ENCODE measurements at places on chromosomes 7 and 10.
A peak's percentile ranks its signal among the peaks of the same experiment; 100 is the strongest.

GRCh38 chr7:24889611-24890010 lies 90.4 kb downstream of the OSBPL3 start:
- no peak for DNase-seq

DNA sequence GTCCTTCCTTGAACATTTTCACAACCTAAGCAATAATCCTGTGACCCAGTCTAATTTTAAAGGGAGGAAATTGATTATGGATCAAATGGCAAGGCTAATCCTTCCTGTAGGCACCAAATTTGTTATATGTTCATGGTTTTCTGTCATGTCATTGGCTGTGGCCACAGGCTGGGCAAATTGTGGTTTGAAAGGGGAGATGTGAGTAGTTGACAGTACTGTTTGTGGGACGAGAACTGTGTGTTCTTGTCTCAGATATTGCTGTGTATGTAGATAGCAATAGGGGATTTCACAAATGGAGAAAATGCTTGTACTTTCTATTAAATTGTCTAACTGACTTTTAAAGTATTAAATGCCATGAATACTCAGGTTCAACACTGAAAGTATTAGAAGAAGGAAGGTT lies 8.1 kb upstream of the PRKG1 start:
- DNase-seq = no peak

DNA sequence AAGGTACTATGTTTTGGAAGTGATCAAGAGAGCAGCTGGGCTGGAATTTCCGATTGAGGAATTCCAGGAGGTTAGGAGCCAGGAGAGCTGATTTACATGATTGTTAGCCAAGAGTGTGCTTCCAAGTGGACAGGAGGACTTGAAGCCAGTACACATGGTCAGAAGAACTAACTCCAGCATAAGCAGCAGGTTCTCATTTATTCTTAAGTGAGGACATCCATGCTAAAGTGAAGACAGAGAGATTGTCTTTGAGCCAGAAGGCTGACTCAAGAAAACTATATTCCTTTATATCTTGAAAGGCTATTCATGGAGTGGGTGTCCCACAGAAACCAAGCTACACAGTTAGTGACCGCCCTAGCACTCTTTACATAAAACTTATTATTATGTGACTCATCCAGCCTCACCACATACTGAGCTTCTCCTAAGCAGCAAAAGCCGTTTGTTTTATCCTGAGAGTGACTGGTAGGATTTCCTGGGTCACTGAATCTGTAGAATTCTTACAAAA lies 56.7 kb upstream of the SEMA3A start:
- DNase-seq = no peak

GRCh38 chr10:48205918-48206317 lies 68.6 kb downstream of the FRMPD2 start:
- no peak for DNase-seq

GRCh38 chr7:100141555-100141949 lies 7.2 kb upstream of the LAMTOR4 start:
- no peak for DNase-seq

DNA sequence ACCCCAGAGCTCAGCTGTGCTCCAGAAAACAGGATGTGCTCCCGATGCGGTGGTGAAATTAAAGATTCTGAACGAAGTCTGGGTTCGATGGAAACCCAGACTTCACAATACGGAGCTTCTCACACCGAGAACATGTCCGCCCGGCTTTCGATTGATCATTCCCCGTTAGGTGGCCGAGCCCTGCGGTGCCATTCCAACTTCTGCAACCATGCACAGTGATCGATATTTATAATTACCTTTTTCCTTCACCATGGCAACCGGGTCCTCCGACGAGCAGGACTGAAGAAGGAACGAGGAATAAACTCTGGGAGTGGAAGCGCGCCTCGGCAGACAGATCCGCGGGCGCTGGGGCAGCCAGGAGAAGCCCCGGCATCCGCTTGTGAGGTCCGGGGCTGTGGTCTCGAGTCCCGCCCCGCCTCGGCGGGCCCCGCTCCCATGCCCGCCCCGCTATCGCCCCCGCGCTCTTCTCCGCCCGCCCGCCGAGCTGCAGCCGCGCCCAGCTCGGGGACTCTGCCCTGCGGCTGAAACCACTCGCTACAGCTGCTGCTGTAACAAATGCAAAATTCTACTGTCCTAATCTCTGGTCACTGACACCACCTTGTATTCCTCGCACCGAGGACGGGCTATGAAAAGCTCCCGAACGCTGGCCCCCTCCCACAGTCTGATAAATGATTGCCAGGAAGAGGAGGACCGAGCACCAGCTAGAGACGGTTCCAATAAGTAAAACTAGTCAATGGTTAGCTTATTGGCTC lies 26.2 kb downstream of the ABLIM1 start:
- DNase-seq = no peak

GRCh38 chr10:69057261-69057950 lies 30.5 kb upstream of the SRGN start:
- DNase-seq = no peak

GRCh38 chr7:152489044-152489443 lies 53.2 kb upstream of the KMT2C start:
- no peak for DNase-seq

- DNase-seq = no peak
These were observed 401.0 kb upstream of the NRP1 start for GRCh38 chr10:33735464-33735923.

GRCh38 chr10:60942788-60943315 lies 1.1 kb downstream of the RHOBTB1 start:
- no peak for DNase-seq

- DNase-seq = peak; percentile 31
These were observed 156.3 kb downstream of the SLC16A9 start for GRCh38 chr10:59553162-59553900.

- no peak for DNase-seq
These were observed 24.3 kb downstream of the SUN3 start for GRCh38 chr7:48004638-48005037.

All from NCI-H446 treated with DMSO at 0.1 percent for 48 hours (cell line).